ENCODE measurements at places on chromosomes 7 and 10.

DNA sequence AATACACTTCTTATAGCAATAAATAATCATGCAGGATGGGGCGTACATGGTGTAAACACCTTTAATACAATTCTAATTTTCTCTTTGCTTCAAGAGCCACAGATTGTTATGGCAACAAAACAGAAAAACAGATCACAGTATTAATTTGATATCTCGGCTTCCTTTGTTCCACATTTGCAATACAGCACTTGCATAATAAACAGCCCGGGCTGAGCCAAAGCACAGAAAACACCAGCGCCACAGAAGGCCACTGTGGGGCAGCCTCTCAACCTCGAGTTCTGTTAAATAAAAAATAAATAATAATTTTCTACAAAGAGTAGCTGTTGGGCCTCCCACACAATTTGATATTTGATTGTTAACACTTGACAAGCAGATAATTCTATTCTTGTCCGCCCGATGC is 255.9 kb downstream of the USP6NL start:
- DNase-seq = no peak

DNA sequence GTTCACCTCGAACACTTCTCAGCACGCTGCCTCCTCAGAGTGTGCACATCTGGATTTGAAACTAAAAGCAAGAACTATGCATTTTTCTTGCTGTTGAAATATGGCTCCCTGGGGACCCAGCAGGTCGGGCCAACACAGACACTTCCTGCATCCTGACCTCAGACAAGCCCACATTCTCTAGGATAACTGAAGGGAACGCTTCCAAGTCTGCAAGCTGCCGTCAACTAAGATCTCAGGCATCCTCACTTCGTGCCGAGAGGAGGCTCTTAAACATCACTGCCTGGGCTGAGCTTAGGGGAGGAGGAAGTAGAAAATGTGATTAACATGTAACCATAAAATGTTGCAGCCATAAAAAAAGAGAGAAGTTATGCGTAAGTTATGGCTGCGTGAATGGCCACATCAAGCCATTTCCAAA is 65.5 kb downstream of the PYROXD2 start:
- DNase-seq = no peak

DNA sequence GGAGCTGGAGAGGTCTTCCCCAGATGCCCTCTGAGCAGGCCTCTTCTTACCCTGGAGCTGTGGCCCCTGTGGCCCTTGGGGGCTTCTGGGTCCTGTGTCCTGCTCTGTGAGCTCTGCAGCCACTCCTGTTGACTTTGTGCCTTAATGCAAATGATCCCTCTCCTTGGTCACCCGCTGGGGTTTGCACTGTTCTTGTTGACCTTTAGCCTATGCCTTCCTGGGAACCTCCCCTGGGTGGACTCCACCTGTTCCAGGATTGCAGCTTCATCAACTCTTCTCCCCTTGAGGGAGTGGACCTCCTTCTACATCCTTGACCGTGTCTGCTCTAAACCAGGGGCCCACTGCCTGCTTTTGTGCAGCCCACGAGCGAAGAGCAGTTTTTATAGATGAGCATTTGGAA is 58.6 kb upstream of the CTBP2 start:
- no peak for DNase-seq

- no peak for DNase-seq
Observed at GRCh38 chr7:38673795-38674194, 42.6 kb upstream of the AMPH start.

DNA sequence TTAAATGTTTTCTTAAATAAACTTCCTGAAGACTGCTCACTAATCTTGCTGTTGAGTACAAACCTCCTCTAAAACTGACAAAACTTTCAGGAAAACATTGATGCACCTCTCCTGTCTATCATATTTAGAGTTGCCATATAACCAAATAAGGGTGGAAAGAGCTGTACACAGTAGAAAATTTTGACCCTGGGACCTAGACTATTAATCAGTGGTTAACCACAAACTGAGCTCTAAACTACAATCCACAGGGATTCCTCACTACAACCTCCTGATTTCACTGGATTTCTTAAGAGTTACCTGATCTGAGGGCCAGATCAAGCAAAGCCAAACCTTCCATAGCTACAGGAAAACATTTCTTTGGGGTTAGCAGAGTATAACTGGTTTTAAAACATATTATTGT is 39.9 kb upstream of the WNT16 start:
- DNase-seq = no peak

GRCh38 chr7:36747280-36748016 is 23.2 kb upstream of the AOAH start:
- no peak for DNase-seq

- DNase-seq = no peak
Observed at GRCh38 chr7:130831817-130832481, 97.9 kb upstream of the KLF14 start.

GRCh38 chr7:120370954-120371353 is 98.0 kb downstream of the KCND2 start:
- no peak for DNase-seq

DNA sequence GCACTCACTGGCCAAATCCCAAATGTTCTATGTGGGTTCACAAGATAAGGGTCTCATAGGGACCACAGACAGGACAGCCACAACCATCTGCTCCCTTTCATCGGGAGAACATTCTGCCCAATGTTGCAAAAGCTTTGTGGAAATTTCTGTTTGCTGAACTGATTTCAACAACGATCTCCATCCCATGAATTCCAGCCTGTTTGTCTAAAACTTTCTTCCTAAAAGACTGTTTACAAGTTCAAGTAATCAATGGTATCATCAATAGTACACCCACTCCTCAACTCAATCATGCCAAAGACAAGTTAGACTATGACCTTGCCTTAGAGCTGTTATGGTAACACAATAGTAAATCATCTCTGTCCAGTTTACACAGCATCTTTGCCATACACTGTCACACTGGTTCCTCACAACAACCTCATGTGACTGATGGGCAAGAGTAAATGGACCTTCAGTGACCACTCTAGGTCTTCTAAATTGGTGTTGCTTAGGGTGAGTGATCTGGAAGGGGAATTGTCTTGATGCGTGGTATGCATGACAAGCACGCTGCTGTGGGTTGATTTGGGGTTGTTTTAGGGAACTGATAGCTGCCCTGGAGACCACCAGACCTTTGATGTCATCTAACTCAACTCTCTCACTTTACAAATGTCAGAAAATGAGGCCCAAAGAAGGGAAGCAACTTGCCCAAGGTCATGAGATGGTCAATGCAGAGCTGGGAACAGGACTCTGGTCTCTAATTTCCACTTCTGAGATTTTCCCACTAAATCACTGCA is 95.1 kb downstream of the PPP1R3C start:
- DNase-seq = no peak

DNA sequence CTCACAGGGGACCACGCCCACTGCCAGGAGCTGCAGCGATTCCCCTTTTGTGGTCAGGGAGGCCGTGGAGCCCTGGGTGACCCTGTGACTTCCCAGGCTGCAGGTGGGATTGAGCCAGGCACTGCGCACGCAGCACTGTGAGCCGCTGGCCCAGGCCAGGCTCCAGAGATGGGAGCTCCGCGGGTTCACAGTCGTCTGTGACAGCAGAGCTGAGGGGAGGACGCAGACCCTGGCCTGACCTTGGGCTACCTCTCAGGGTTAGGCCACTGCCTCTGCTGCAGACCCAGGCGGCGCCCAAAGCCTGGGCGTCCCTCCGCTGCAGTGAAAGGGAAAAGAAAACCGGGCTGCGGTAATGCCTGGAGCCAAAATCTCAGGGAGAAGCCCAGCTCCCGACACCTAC is 107.5 kb upstream of the GPR26 start:
- no peak for DNase-seq

GRCh38 chr7:75888464-75889222 is 9.8 kb downstream of the RHBDD2 start:
- DNase-seq = no peak

- DNase-seq = no peak
Observed at GRCh38 chr7:770741-771166, 43.7 kb upstream of the PRKAR1B start.

- no peak for DNase-seq
Observed at GRCh38 chr7:2569421-2569820, 10.6 kb downstream of the IQCE start.

- no peak for DNase-seq
Observed at GRCh38 chr7:151505433-151505832, 14.3 kb downstream of the RHEB start.

- DNase-seq = no peak
Observed at GRCh38 chr10:100894589-100895294, 18.0 kb upstream of the SLF2 start.

- no peak for DNase-seq
Observed at GRCh38 chr10:112279433-112279832, 3.8 kb upstream of the TECTB start.

DNA sequence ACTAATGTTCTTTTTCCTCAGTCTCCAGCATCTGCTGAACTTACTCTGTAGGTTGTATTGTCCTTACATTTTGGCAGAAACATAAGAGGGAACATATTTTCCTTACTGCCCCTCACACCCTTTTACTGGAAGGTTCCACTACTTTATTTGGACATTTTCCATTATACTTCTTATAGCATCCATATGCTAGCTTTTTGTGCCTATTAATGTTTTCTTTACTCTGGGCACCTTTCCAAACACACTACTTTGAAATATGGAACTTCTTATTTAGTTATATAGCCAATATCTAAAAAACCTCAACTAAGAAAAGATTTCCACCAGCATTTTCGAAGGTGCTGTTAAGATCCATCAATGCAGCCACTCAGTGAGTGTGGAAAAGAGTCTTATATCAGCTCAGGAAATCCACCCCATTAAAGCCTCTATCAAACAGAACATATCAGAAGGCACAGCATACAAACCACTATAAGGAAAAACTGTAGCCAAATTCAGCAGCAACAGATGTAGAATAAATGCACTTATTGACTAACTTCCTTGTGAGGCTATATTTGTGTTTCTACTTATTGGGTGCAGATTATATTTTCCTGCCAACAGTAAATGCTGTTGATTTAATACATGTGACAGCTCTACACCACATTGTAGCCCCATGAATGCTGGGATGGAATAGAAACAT is 272.5 kb upstream of the SEMA3E start:
- no peak for DNase-seq

GRCh38 chr7:90560730-90561129 is 35.4 kb upstream of the CDK14 start:
- no peak for DNase-seq

DNA sequence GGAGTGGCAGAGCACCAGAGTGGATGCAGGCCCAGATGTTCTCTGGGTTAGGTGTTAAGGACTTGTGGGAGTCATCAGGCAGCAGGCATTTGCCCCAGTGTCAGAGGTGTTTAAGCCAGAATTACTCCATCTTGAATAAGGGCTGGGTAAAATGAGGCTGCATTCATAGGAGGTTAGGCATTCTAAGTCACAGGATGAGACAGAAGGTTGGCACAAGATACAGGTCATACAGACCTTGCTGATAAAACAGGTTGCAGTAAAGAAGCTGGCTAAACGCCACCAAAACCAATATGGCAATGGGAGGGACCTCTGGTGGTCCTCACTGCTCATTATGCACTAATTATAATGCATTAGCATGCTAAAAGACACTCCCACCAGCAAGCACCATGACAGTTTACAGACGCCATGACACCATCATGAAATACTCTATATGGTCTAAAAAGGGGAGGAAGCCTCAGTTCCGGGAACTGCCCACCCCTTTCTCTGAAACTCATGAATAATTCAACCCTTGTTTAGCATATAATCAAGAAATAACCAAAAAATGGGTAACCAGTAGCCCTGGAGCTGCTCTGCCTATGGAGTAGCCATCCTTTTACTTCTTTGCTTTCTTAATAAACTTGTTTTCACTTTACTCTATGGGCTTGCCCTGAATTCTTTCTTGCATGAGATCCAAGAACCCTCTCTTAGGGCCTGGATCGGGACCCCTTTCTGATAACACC is 882 bp upstream of the LRRC61 start:
- no peak for DNase-seq

Measured in stimulated activated CD8-positive, alpha-beta memory T cell treated with anti-CD3 and anti-CD28 coated beads, Interleukin-12 subunit alpha, Interleukin-12 subunit beta, amount 100 ng/mL, for 1 hour (primary cell).